ENCODE measurements at places on chromosomes 5 and 9.

DNA sequence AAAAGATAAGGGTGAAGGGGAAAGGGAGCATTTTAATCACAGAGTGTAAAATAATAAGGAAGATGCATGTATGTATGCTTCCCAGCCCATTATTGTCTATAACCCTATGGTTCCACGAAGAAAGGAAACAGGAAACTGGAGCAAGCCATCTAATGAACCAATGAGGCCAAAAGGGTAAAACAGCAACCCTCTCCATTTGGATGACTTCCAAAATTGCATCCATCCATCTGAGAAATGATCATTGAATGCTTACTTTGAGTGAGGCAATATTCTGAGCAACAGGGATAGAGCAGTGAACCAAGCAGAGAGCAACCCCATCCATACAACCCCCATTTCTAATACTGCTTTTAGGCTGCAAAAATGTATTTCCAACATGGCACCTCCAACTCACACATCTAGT, 46.9 kb downstream of the ARL15 start:
- DNase-seq: no peak

- DNase-seq: no peak
These were observed 92.9 kb downstream of the NDFIP1 start for GRCh38 chr5:142201471-142201887.

DNA sequence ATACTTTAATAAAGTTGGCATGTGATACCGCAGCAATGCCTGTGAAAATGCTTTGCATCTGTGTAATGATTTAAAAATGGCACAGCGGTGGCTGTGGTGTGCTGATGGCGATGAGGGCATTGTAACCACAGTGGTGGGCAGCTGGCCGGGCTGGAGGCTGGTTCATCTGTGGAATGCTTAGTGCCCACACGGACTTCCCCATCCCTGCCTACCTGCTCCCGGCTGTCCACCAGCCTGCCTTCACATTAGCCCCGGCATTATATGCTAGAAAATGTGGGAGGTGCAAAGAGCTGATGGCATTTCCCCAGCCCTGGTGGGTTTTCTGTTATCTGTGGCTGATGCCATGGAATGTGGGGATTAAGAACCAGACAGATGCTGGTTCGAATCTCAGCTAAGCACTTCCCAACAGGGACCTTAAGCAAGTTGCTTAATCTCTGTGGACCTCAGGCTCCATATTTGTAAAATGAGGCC, 2.9 kb upstream of the NDST1 start:
- DNase-seq: no peak

- no peak for DNase-seq
These were observed 526.1 kb upstream of the CDH18 start for GRCh38 chr5:20514145-20514544.

DNA sequence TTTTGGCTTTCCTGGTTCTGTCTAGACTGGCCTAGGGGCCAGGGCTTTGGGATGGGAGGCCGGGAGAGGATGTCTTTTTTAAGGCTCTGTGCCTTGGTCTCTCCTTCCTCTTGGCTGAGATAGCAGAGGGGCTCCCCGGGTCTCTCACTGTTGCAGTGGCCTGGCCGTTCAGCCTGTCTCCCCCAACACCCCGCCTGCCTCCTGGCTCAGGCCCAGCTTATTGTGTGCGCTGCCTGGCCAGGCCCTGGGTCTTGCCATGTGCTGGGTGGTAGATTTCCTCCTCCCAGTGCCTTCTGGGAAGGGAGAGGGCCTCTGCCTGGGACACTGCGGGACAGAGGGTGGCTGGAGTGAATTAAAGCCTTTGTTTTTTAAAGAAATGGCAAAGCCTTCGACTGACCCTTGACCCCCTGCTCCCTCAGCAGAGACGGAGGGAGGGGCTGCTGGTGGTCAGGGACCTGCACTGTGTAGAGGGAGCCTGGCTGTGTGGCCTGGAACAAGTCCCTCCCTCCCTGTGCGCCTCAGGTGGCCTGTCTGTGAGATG, 11.1 kb downstream of the FPGS start:
- DNase-seq: no peak

- no peak for DNase-seq
These were observed 296.2 kb upstream of the EDIL3 start for GRCh38 chr5:84680908-84681307.

DNA sequence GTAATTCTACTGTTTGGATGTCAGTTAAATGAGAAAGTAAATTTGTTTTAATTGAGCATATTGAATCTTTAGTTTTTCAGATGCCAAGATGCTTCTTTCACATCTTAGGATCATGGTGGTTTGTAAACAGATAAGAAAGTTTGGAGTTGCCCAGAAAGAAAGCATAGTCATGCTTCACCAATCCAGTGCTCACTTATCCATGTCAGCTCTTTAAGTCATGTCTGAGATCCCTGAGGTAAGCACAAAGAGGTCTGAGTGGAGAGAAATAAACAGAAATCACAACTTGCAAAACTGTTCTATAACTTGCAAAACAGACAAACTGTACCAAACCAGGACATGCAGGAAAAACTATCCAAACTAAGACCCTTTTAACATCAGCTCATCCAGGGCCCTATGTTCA, 87.7 kb downstream of the OSTF1 start:
- DNase-seq: no peak

GRCh38 chr5:162769019-162769418, 668.4 kb upstream of the CCNG1 start:
- DNase-seq: no peak

DNA sequence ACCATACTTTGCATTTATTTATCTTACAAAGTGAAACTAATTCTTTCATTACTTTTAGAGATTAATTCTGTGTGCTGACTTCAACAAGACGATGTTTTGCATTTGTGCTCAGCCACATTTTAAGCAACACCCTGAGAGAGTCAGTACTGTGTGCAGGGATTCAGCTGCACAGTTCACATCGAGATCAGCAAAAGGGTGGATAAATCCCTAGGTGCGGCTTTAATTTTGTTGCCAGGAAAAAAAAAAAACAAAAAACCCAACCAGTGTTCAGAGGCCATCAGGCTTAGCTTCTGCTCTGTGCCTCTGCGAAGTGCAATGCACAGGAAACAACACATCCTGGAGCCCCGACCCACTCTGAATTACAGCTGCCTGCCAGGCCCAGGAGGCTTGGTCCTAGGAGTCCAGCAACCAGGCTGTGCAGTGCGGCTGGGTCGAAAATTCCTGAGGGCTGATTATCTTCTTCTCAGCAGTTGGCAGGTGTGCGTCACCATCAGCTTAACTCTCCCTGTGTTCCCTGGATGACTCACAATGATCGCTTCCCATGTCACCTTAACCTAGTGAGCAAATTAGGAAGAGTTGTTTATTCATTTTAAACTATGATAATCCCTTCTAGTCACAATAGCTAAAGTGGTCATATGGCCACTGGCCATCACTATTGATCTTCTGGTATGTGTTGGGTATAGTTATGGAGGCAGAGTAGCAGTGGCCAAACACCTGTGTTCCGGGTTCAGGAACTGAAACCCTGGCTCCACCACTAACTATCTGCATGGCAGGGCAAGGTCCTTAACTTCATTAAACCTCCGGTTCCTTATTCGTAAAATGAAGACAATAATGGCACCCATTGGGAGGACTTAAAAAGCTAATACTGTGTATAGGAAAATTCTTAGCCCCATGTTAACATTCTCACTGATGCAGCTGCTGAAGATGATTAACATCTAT, 31.2 kb upstream of the NDUFB6 start:
- DNase-seq: no peak

DNA sequence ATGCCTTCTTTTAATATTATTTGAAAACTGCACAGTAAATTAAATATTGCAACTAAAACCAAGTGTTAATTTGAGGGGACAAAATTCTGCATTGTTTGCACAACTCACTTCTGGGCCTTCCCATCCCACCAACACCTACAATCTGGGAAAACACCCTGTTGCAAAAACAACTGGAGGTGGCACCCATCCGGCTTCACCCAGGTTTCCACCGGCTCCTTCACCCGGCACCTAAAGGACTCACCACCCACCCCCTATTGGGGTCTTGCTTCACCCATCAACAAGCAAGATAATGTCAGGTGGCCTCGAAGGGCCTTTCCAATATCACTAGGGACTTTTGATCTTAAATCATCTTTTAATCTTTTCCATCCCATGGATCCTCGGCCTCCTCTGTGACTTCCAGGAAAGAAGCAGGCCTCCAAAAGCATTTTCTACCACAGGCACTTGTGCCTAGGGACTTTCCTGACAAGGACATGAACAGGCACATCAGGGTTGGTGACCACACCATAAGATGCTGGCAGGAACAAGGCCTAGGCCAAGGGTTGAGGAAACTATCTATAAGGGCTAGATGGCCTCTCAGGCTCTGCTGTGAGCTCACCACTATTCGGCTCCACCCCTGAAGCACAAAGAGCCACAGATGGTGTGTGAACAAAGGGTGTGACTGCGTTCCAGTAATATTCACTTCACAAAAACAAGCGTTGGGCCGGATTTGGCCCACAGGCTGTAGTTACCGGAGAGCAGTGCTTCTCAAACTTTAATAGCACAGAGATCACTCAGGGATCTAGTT, 205.1 kb downstream of the AUH start:
- DNase-seq: no peak
